ENCODE measurements at places on chromosomes 6 and 20. TPM values are rescaled to one million over a fixed set of nuclear protein-coding genes. Genes with fewer than 3 reads are reported as not detected.

DNA sequence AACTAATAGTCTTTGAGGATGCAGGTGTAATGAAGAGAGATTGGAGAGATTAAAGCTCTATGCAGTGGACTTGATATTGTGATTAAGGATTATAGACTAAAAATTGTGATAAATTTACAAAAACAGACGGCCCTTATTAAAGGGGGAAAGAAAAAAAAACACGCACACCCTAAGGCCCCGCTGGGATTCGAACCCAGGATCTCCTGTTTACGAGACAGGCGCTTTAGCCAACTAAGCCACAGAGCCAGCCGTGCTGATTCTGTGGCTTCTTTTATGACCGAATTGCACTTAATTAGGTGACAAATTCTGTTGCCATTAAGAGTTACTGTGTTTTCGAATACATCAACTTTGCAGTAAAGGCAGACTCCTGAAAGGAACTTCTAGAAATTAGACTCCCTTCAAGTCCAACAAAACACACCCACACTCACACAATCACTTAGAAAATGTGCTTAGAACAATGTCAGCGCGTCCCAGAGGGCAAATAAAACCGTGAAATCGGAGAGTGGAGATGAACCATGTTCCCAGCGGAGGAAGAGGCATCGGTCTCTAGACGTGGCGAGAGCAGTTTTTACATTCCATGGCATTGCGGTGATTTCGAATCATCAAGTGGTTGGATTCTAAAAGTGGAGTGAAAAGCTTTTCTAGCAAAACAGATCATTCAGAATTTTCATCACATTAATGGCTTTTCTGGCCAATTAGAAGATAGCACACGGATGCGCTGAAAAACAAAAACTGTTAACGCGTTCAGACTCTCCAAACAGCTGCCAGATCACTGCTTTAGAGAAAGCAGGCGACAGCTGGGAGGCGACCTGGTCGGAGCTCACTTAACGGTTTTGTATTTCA, 122.6 kb downstream of the GPX5 start:
- DNase-seq, result peak; percentile 74

The UBE2C gene
- 43.6 TPM for total RNA-seq

DNA sequence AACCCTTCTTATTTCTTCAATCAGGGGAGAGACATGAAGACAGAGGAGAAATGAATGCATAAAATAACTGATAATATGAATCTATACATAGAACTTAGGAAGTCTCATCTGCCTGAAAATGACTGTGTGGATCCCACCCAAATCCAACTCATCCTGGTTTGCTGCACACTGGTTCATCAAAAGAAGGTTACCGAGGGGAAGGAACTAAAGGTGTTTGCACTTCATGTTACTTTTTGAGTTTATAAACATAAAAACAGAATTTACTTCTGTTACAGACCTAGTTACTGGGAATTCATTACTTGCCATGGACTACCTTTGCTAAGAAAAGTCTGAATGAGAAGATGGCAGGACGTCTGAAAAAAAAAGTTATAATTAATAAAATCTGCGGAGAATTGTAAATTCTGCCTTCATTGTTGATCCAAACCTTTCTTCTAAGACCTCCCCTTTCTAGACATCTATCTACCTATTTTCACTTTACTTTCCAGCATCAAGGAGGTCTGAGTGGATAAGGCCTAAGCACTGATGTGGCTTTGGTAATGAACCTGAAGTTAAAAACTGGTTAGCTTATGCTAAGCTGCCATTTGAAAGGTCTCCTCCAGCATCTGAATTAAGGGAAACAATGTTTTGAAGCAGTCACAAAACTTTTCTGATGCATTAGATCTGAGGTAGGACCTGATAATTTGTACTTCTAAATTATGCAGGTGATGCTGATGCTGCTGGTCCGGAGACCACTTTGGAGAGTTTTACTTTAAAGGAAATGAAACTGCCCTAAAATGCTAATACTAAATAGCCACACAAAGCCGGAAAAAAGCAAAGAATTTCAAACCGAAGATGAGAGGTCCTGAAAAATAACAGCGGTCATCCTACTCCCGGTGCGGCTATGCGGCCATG, 84.0 kb downstream of the HFE start:
- no peak for DNase-seq

The DYNLT2 gene
- 1.1 TPM for total RNA-seq

The VARS2 gene
- total RNA-seq, result 7.2 TPM

DNA sequence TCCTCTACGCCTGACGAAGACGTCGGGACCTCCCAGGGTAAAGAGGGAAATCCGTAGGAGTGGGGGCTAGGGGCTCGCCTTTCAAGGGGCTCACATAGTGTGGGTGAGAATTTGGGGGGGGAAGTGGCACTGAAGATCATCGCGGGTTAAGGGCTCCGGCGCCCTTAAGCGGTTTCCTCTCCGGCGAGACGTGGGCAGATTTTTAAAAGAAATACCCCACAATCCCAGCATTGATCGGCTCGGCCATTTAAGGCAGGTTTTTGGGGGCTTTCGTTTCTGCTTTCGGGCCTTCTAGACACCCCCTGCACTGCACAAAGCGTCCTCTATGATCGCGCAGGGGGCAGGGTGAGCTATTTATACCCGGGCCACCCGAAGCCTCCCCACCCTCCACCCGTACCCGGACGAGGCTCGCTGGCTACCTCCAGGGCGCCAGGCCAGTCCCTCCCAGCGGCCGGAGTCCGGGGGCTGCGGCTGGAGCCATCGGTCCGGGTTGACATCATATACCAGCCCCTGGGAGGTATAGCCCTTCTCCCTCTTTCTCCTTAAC, 1.2 kb downstream of the NKX2-2 start:
- no peak for DNase-seq

- DNase-seq, result no peak
Measured at GRCh38 chr20:40776466-40777457, 87.7 kb upstream of the MAFB start.
